Stimulated activated CD4-positive, alpha-beta T cell treated with anti-CD3 and anti-CD28 coated beads, Interleukin-4, amount 100 ng/mL, for 4 hours (primary cell): ENCODE measurements at places on chromosomes 4 and X.
A peak's percentile ranks its signal among the peaks of the same experiment; 100 is the strongest.

GRCh38 chrX:120690941-120691340 lies 61.1 kb upstream of the C1GALT1C1 start:
- DNase-seq: no peak

- DNase-seq: no peak
These were observed 20.2 kb upstream of the GBA3 start for GRCh38 chr4:22672519-22672918.

GRCh38 chrX:14607446-14607985 lies 78.2 kb downstream of the GLRA2 start:
- DNase-seq: no peak

GRCh38 chrX:71578253-71579135 lies at the start of gene GCNA:
Gene GCNA, plus strand, starts transcription at chrX:71578437. Its CDS starts 2,385 bp downstream, at chrX:71580822.
- DNase-seq: no peak

- DNase-seq: no peak
These were observed 126.5 kb downstream of the REELD1 start for GRCh38 chr4:146340798-146341197.

- peak; percentile 15 for DNase-seq
These were observed 2.5 kb downstream of the COQ2 start for GRCh38 chr4:83282049-83282535.

GRCh38 chr4:185846505-185847150 lies 34.6 kb upstream of the SORBS2 start:
- DNase-seq: no peak

DNA sequence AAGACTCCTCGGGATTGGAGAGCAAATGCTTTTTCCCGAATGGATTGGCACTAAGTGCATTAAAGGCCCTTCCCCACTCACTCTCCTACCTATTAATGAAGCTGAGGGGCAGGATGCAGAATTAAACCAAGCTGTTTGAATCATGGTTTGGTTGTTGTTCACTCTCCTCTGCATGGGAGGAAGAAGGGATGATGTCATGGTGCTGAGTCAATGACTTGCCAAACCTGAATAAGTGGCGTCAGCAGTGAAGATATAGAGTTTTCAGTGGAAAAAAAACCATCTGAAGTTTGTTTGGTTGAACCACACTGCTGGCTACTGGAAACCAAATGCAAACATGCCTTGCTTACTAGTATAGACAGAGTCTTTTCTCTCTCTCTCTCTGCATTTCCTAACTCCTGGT lies 19.8 kb upstream of the ZXDA start:
- DNase-seq: no peak

DNA sequence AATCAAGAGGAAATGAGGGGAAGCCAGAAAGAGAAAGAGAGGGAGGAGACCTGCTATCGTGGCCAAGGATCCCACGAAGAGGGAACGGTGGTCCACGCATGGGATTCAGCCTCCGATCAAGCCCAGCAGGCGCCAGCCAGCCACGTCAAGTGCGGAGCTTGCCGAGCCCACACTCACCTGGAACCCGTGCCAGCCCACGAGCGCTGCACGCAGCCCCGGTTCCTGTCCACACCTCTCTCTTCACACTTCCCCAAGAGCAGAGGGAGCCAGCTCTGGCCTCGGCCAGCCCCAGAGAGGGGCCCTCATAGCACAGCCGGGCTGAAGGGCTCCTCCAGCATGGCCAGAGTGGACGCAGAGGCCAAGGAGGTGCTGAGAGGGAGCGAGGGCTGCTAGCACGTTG lies 795.1 kb upstream of the GRIA3 start:
- no peak for DNase-seq

DNA sequence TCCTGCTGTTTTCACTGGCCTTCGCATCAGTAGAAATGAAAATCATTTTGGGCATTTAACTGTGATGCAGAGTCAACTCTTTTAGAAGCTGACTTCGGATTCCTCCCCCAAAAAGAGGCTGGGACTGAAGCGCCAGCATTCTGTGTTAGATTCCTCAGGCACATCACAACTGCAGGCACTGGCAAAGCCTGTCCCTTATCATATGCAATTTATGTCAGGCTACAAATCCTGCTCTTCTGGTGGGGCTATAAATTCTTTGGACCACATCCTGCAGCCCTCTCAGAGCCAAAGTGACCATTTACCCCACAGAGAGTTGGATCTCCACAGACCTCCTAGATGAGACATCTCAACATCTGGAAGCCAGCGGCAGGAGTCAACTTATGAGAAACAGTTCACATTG lies 138.4 kb downstream of the CBR4 start:
- DNase-seq: no peak

DNA sequence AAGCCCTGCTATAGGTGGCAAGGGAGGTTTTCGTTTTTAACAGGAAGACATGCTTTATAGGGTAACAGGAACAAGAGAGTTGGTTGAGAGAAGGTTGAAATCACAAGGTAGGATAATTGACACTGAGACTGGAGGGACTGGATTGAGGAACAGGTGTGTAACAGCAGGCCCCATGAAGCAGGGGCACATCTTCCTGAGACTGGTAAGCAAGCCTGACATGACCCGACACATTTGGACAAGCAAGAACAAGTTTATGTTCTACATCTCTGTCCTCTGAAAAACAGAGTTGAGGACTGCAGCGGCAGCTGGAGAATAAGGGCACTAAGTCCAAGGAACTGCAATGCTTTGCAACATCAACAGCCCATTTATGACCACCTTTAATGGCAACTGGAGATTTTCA lies 5.2 kb downstream of the RPS4X start:
- DNase-seq: no peak

GRCh38 chr4:41067369-41067768 lies 147.0 kb downstream of the APBB2 start:
- no peak for DNase-seq

DNA sequence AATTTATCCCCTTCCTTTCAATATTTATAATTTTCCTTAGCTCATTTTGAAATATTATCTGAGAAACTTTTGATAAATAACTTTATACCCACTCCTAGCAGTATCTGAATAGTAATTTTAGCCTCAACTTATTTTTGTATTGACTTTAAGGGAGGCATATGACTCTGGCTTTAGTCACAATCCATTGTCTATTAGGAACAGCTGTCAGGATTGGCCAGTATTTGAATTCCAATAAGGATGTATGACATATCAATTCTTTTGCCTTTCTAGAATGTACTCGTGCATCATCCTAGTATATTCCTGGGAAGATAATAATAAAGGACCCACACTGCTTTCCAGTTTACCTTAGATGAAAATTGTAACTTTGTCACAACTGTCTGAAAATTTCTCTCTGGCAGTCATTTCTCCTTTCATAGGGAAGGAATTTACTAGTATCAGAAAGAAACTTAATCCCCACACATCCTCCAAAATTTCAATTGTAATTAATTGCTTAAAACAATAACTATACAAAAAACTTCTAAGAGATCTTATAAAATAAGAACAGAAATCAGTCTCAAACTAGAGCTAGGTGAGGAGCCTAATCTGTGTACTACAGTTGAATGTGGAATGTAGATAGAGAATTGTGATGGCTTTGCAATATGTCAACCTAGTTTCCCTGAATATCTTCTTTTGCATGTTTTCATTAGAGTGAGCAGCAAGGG lies 121.0 kb upstream of the EPHA5 start:
- DNase-seq: no peak

GRCh38 chr4:152454398-152455011 lies 81.4 kb downstream of the FBXW7 start:
- DNase-seq: no peak

DNA sequence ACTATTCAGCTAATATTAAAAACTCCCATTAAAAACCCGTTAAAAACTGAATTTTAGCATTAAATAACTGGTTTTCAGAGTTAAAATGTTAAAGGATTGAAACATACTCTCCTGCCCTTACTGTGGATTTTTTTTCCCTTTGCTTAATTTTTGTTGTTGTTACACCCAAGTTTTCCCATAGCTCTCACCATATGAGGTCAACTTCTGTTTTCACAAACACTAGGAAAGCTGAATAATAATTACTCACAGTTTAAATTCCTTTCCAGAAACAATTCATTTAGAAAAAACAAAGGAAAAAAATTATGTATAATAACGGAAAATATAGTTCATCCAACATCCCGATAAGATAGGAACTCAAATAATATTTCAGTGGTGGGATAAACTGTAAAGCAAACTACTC lies 129.0 kb downstream of the PPP3CA start:
- no peak for DNase-seq

DNA sequence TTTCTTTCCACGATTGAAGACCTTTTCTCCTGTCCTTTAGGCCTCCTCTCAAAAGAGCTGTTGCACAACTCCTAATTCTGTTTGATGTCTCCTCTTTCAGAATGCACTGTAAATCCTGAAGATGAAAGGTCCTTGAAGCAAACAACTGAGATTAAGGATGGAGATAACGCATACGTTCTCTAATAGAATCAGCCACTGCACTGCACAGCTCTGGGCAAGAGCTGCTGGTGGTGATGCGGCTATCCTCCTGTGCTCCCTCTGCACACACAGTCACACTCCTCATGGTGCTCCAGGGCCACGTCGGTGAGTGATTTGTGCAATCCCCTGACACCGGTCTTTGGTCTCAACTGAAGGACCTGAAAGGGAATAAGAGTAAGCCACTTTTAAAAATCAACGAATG lies 208.7 kb downstream of the PDGFC start:
- no peak for DNase-seq

DNA sequence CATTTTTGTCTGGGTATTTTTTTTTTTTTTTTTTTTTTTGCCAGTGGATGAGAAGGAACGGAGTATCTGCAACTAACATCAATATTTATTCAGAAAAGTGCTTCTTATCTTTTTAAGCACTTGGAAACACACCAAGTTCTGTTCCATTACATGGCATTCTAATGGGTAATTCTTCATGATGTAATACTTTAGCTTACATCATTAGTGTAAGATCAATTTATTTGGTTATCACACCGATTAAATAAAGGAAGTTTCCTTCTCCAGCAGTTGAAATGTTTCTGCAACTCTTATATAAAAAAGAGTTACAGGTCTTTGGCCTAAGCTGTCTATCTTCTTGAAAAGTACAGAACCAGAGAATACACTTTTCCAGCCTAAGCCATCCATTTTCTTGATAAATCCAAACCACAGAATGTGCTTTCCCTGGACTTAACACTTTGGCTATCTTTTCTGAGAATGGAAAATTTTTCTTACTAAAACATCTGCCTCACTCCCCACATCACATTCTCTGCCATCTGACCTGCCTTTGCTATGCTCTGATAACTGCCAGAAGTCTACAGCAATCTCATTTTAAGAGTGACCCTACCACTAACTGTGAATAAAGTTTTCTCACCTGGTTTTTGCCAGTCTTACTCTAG lies 191.9 kb upstream of the MAB21L2 start:
- DNase-seq: no peak

DNA sequence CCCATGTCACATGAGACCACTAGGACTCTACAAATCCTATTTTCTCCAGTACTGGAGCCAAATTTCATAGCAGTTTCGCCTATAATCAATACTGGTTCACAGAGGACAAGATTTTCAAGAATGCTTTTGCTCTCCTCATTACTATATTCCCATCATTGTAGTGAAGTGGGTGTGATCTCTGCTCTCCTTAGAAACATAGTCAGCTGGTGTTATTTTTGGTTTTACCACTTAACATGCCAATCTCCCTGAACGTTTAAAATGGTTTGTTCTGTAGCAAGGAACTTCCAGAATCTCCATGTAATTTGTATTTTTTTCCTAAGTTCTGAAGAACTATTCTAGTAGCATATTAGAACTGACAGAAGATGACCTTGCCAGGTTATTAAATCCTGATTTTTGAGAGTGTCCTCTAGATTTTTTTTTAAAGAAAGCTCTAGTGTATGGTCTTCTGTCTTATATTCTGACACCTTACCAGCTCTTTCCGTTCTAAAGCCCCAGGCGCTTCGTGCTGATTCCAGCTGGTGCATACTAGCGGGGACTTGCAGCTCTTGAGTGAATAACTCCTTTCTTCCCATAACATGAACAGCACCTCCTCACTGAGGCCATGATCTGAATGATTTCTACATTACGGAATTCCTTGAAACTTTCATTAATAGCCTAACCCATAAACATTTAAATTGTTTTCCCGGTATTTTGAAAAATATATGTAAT lies 1372.9 kb downstream of the TECRL start:
- no peak for DNase-seq

GRCh38 chr4:122632396-122633143 lies 11.7 kb upstream of the IL21 start:
- DNase-seq: no peak

GRCh38 chr4:134343081-134343480 lies 141.5 kb upstream of the PABPC4L start:
- no peak for DNase-seq
